ENCODE measurements at places on chromosomes 1 and 21.

DNA sequence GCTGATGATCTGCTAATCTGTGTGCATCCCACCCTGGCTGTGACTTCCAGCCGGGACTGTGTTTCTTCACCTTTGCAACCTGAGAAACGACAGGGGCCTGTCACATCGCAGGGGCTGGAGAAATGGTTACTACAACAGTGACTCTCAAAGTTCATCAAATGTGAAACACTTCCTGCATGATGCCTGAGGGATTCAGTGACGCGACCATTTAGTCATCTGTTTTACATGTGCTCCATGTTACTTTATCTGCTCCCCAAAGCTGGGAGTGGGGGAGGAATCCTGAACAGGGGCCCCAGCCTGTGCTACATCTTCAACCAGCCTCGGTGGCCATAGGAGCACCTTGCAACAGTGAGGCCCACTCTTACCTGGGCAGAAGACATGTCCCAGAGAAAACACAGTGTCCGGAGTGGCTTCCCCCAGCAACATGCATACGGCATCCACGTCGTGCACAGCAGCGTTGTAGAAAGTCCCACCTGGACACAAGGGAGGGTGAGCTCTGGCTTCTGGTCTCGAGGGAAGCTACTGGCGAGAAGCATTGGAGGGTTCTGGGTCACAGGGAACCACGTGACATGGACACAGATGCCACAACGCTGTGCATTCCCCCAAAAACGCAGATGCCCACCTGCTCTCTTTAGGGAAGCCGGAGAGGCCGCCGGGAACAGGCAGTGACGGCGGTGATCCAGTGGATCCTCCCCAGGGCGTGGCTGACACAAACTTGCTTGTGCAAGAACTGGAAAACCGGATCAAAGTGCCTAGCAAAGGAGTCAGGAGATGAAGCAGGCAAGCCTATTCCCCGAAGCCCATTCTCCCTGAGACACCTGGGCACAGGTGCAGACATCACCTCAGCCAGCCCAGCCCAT is 9.6 kb upstream of the CCDC27 start:
- DNase-seq: no peak

GRCh38 chr1:173886746-173887611 is 18.8 kb downstream of the ZBTB37 start:
- no peak for DNase-seq

GRCh38 chr1:65940126-65940525 is 147.4 kb downstream of the PDE4B start:
- DNase-seq: no peak

DNA sequence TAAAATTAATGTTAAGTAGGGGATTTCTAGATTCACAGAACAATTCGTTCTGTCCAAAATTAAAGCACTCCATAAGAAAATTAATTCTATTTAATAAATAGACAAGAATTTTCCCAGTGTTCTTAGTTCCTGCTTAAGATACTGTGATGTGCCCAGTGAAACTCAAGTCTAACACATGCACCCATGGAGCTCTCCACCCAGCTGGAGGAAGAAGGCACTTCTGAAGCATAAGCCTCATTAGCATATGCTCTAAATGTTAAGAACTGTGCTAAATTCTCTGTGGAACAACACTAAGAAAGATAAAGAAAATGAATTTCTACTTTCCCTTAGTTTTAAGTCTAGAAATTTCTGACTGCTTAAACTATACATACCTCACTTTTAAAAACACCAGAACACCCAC is 71.2 kb downstream of the TTLL7 start:
- no peak for DNase-seq

DNA sequence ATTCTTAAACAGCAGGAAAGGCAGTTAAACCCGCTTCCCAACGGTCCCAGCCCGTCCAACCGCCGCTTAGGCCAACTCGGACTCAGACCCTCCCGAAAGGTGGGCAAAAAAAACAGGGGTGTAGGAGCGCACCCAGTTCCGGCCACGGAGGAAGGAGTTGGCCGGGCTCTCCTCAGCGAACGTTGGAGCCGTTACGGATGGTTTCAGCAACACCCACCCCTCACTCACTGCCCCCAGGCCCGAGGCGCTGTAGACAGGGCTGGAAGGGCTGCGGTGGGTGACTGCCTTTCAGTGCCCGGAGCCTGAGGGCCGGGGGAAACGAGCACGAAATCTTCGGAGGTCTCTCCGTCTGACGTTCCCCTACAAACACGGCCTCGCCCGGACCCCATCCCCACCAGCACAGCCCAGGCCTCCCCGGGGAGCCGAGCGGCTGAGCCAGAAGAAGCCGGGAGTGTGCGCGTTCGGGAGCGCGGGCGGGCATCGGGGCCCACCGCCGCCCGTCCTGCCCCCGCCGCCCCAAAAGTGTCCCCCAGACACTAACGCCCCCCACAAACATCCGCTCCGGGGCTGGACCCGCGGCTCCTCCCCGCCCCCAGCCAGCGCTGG is 1.3 kb downstream of the KDM5B start:
- no peak for DNase-seq

- no peak for DNase-seq
Measured at GRCh38 chr1:155971910-155972809, 6.2 kb downstream of the ARHGEF2 start.

DNA sequence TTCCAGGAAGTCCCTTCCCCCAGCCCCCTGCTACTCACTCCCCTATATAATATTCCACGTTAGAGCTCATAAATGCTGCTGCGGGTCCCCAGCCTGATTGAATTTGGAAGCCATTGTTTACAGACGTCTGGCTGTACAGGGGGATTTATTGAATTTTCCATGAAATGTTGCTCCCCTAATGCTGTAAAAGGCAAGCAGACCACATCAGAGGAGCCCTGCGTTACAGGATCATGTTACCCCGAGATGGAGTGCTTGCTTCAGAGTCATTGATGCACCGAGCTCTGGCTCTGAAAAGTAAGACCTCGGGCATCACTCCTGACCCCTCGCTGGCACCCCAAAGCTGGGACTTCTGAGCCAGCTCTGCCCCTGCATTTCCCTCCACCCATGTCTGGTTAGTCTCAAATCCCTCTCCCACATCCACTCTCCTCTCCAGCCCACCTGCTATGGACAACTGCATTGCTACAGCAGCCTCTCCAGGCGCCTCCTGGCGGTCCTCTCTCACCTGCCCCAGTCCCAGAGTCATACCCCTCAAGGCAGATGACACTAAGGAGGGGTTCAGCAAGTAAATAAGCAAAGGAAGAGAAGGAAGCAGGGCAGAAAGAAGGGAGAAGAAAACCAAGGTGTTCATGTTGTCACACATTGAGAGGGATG is 127.8 kb downstream of the TMEM53 start:
- DNase-seq: no peak

GRCh38 chr1:202804126-202804525 is 4.1 kb downstream of the KDM5B start:
- DNase-seq: no peak

DNA sequence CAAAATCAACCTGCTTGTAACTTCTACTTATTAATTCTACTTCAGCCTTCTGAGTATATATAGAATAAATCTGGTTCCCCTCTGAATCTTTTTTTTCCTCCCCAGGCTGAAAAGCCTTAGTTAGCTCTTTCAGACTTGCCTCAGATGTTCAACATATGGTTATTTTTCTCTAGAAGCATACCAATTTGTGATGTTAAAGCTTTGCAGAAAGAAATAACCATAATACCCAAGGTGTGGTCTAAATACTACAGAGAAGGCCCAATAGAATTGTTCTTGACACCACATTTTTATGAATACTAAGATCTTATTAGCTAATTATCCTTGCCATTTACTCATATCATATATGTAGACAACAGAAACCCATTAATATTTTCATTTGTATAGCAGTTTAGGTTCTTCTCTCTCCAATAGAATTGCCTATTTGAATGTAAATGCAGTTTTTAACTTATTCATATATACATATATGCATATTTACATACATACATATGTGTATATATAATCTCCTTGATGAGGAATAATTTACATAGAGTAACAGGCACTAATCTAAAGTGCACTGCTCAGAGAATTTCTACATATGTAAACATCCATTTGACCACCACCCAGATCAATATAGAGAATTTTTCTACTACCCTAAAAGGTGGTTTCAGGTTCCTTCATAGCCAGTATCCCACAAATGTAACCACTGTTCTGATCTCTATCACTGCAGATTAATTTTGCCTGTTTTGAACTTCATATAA is 175.2 kb upstream of the IVNS1ABP start:
- no peak for DNase-seq

DNA sequence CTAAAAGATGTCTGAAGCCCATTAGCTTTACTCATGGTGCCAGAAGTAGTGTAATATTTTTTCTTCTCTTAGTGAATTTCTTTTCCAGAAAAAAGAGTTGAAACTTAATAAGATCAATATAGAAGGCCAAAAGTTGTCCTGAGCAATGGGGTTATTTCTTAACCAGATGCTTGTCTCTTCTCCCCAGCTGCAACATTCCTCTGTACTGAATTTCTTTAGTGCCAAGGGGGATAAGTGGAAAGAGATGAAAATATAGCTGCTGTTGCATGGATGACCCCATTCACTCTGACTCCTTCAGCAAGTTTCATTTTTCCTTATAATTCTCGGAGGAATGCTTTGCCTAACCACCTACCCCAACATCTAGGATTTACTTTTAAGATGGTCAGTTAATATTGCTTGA is 675.0 kb downstream of the USP25 start:
- no peak for DNase-seq

DNA sequence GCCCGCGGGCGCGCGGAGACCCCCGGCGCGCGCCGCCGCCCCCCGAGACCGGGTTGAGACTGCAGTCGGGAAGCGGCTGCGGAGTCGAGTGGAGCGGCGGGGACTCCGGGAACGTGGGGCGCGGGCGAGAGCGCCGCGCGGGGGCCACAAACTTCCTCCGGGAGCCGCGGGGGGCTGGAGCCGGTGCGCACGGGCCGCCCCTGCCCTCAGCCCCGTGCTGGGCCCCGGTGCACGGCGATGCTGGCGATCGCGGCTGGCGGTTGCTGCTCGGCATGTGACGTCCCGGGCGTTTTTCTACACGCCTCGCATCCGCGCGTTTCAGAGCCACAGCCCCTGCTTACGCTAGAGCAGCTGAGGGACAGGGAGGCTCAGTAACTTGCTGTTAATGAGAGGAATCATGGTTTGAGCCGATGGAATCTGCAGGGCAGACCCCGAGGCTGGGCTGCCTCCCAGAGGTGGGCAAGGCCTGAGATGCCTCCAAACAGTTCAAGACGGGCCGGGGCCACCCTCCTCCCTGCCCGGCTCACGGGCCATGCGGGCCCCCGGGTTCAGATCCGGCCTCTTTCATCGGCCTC is 520 bp downstream of the TMEM201 start:
- peak; percentile 32 for DNase-seq

GRCh38 chr1:47532921-47533792 is 95.3 kb downstream of the FOXD2 start:
- peak; percentile 24 for DNase-seq

- no peak for DNase-seq
Measured at GRCh38 chr21:17495680-17496079, 17.2 kb upstream of the CXADR start.

DNA sequence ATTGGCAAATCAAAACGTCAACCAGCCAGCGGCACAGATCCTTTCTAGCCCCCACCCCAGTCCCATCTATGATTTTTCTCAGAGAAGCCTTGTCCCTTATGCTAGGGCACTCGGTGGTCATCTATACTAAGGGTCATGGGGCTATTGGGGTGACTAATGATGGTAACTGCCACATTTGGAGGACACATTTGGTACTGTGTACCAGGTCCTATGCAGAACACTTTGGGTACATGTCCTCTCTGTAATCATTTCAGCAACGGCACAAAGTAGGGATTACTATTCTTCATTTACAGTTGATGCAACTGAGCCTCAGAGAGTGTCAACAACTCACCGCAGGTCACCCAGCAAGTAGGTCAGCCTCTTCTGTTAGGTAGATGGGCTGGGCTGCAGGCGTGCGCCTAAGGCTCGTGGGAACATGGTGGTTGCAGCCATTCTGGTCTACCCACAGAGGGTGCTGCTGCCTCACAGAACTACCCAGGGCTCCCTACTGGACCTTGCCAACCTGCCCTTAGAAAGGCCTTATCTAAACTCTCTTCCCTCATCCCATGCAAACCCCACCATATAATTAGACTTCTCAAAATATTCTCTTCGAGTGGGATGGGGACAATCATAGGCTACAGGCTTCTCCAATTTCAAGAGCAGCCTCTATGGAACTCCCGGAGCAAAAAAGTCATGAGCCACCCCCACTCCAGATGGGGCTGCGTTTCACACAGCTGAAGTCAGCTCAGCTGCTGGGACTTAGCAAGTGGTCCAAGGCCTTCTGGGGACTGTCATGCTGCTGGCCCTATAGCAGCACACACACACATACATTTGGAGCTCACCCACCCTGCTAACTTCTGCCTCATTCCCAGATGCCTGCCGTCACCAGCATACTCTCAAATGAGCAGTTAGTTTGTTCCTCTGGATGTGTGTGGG is 5.8 kb upstream of the SDHB start:
- DNase-seq: peak; percentile 47

DNA sequence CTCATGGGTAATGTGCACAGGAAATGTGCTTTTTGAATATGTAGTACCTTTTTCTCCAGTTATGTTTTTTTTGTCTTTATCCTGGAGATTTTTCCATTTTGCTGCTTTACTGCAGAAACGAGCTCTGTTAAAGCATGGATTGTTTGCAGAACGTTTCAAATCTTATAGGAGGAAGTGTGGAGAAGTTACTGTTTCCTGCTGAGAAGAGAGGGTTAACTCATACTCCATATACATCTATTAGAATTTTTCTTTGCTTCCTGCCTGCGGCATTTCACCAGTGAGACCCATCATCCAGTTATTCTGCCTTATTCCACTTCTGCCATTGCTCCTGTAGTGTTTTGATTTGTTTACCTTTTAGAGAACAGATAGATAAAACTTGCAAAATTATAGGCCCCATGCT is 2.0 kb downstream of the RPRD2 start:
- DNase-seq: no peak

GRCh38 chr1:85462931-85463649 is 1.9 kb downstream of the DDAH1 start:
- DNase-seq: no peak

- no peak for DNase-seq
Measured at GRCh38 chr1:110634086-110634454, 27.9 kb upstream of the KCNA2 start.

DNA sequence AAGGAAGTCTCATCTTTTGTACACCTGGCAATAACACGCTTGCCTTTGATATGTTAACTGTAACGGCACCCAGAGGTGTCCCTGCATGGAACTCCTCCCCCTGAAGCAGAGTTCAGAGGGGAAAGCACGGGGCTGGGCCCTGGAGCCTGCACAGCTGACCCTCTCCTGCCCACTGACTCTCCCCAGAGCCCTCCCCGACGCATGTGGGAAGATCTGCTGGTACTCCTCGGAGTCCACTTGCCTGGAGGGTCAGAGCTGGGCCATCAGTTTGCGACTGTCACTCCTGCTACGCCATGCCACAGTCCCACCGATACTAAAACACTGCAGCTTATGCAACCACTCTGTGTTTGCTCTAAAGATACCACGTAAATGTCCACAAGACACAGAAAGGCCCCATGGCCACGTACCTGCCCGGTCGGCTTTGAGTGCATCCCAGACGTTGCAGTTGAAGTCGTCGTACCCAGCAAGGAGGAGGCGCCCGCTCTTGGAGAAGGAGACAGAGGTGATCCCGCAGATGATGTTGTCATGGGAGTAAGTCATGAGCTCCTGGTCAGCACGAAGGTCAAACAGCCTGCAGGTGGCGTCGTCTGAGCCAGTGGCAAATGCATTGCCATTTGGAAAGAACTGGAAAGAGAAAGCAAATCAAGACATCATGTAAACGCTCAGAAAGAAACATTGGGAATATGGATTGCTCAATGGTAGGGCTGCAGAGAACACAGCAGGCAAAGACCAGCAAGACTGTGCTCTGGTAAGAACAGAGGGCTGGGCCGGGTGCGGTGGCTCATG is 10.6 kb upstream of the NADK start:
- no peak for DNase-seq

GRCh38 chr1:45669859-45670655 is 16.3 kb downstream of the GPBP1L1 start:
- DNase-seq: no peak
